H54 (cell line): ENCODE measurements at places on chromosomes 2 and 18.

DNA sequence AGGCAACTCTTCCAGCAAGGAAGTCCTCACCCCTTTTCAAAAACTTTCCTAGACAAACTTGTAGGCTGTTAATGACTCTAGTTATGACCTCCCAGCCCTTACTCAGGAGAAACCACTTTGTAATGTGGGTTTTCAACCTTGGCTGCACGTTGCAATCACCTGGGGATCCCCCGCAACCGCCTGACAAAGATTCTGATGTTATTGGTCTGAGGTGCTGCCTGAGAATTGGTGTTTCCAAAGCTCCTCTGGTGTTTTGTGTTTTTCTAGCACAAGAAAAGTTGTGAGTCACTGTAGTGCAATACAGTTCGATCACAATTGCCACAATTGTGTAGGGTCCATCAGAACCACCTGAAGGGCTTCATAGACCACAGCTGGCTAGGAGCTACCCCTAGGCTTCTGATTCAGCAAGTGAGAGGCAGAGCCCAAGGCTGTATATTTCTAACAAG is 121.6 kb downstream of the SP100 start:
- DNase-seq = no peak

GRCh38 chr2:120920454-120921148 is 184.9 kb downstream of the GLI2 start:
- no peak for DNase-seq

- DNase-seq = no peak
Observed at GRCh38 chr2:3899536-3900155, 196.3 kb downstream of the DCDC2C start.

GRCh38 chr2:26915316-26915715 is 55.1 kb upstream of the MAPRE3 start:
- no peak for DNase-seq

DNA sequence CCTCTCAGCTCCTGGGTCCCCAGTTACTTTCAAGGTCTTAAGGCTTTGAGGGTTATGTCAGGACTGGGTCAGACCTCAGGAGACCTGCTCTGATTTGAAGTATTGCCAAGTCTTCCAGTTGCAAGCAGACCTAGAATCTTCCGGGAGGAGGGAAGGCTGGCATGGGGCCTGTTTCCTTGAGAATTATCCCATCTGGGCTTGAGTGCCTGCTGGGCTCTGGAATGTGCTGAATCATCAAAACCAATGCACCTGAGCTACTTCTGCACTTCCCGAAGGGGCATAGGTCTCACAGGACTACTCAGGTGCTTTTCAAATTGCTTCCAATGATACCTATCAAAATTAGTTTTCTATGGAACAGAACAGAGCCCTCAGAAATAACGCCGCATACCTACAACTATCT is 327.3 kb downstream of the XIRP2 start:
- no peak for DNase-seq

DNA sequence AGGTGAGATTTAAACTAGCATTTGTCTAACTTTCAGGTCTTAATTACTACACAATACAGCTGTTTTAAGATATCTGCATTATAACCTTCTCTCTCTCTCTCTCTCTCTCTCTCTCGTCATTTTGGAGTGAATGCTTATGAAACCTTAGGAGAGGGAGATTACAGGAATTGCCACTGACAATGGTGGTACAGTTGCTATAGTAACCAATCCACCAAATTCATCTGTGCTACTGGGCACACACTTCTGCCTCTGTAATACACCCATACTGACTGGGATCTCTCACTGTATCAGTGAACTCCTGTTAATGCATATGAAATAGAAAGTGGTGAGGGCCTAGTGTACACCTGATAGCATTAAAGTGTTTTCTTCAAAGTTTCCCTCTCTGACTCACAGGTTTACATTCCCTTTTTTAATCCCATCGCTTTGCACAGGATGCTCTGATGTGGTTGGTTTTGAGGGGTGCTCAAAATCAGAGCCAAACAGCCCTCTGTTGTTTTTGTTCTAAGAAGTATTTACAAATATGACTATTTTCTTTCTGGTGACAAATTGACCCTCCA is 13.1 kb downstream of the KLHL14 start:
- no peak for DNase-seq

- no peak for DNase-seq
Observed at GRCh38 chr2:231299267-231299666, 96.2 kb upstream of the B3GNT7 start.

DNA sequence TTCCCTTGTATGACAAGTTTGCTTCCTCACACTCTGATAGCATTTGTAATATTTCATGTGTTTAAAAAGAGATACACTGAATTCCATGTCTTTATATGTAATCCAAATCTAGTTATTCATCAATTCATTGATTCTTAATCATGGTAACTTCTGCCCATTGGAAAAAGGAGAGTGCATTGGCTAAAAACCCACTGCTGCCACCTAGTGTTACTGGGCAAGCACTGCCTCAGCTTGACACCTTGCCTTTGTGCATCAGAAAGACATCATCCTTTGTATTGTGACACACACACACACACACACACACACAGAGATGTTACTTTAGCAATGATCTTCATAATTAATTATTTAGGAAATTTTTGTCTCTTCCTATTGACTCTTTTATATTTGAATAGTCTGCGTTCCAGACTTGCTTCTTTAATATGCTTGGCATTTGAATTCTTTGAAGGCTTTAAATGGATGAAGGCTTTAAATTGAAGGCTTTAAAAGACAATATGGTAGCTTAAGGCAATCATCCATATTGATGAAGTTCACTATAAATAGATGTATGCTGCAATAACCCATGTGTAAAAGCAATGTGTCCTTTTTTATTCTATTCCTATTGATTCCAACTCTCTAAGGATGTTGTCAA is 414.2 kb upstream of the CHST9 start:
- no peak for DNase-seq

DNA sequence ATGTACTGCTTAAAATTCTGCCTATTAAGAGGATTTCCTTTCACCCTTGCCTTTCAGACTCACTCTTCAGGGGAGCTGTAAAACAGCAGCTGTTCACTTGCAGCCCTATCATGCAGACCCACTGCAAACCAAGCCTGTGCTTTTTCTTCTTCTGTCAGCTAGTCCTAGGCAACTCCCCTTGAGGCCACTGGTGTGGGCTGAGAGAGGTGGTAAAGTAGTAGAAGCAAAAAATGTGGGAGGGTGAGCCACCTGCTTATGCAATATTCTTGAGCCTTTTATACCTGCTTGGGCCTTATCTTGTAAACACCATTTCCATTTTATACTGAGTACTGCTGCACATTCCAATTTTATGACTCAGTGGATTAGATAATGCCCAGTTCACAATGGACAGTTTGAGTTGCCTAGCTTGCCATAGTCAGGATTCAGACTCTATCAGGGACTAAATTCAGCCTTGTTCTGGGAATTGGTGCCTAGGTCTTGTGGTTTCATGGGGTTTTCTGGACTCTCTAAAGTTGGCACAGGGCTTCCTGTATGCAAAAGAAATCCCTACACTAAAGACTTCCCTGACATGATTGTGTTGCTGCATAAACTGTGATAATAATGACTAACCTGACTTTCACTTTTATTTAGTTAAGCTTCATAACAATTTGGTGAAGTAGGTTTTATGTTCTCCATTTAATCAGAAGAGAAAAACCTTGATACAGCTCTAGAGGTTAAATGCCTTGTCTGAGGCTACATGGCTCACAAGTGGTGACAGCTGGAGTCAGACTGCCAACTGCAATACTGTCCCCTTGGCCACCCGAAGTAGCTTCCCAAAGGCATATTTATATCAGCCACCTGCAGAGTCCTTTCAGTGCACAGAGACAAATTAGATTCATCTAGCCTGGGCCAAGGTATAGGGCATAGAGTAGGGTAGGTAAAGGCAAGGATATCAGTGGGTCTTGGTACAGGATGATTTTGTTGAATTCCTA is 47.4 kb upstream of the KDM3A start:
- peak; percentile 30 for DNase-seq

GRCh38 chr2:18404708-18405107 is 155.7 kb downstream of the RDH14 start:
- no peak for DNase-seq

- no peak for DNase-seq
Observed at GRCh38 chr2:31467426-31467825, 52.9 kb upstream of the XDH start.

GRCh38 chr2:189002079-189002478 is 27.9 kb downstream of the COL3A1 start:
- peak; percentile 20 for DNase-seq

- DNase-seq = no peak
Observed at GRCh38 chr2:238125127-238125885, 13.2 kb upstream of the KLHL30 start.

GRCh38 chr18:67926929-67927864 is 410.7 kb upstream of the DSEL start:
- no peak for DNase-seq

DNA sequence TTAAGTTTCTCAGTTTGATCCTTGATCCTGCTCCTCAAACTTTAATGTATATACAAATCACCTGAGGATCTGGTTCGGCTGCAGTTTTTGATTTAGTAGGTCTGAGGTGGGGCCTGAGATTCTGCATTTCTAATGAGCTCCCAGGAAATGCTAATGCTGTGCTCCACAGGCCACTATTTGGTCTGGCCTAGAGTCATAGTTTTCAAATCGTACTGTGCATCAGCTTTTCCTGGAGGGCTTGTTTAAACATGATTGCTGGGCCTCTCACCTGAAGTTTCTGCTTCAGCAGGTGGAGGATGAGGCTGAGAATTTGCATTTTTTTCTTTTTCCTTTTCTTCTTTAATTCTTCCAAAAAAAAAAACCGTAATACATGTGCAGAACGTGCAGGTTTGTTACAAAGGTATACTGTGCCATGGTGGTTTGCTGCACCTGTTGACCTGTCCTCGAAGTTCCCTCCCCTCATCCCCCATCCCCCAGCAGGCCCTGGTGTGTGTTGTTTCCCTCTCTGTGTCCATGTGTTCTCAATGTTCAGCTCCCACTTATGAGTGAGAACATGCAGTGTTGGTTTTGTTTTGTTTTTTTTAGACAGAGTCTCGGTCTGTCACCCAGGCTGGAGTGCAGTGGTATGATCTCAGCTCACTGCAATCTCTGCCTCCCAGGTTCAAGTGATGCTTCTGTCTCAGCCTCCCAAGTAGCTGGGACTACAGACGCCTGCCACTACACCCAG is 42.2 kb upstream of the CD28 start:
- DNase-seq = no peak

DNA sequence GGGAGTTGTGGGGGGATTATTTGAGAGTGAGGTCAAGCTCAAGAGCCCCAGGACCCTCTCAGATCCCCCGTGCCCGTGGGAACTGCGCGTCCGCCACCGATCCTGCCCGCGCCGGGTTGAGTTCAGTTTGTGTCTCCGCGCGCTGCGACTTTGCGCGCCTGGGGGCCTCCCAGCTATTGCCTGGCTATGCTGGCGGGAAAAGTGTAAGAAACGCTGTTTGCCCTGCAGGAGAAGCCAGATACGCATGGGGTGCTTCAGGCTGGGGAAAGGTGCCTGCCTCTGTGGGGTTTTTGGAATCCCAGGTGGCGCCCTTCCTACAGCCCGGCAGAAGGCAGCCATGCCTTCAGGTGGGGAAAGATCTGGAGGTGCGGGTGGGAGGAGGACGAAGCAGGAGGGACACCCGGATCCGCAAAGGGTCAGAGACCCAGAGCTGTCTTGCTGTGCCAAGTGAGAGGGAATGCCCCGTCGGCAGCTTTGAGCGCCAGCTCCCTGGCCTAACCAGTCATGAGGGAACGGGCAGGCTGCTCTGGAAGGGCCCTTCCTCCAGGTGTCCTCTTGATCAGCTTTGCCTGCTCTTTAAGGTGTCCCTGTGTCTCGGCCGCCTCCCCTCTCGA is 22.5 kb downstream of the TEX44 start:
- no peak for DNase-seq
